ENCODE measurements at places on chromosomes 4 and X.

- no peak for DNase-seq
These were observed 35.2 kb downstream of the STAP1 start for GRCh38 chr4:67593741-67594175.

GRCh38 chr4:183035726-183036415 lies 63.2 kb upstream of the WWC2 start:
- DNase-seq = no peak

- DNase-seq = no peak
These were observed 19.0 kb downstream of the MAB21L2 start for GRCh38 chr4:150600812-150601445.

DNA sequence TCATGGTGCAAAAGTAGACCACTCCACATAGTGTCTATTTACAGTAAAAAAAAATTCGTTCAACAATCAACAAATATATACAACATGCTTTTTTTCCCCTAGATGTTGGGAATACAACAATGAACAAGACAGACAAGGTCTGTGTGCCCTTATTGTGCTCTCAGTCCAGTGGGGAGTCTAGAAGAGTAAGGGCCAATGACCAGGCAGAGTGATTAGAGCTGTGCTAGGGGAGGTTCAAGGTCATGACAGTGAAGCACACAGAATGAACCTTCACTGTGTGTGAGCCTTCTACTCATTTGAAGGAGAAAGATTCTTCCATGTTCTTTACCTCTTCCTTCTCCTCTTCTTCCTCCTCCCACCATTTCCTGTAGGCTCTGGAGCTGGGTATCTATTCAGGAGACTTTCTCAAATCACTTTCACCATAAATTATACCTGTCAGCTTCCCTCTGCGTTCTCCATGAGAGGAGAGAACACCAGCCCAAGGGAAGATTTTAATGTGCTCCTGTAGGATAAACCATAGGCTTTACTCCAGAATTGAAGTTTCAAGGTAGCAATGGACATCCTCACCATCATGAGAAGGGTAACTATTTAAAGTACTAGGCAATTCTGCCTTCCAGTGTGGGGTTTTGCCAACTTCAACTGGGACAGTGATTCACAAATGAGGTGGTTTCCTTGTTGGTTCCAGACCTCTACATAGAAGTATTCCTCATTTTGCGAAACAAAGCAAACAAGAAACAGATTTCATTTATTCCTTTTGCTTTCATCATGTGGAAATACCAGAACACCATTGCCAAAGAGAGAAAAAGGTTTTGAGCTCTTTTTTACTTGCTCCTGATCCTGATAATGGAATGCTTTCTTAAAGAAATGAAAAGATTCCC lies 246.9 kb upstream of the GPC4 start:
- DNase-seq = no peak

GRCh38 chr4:78720204-78720603 lies 55.9 kb upstream of the BMP2K start:
- no peak for DNase-seq

GRCh38 chr4:54719378-54719777 lies 61.6 kb downstream of the KIT start:
- DNase-seq = no peak

- DNase-seq = peak; percentile 43
These were observed 94.8 kb upstream of the PCDH18 start for GRCh38 chr4:137626942-137627738.

- DNase-seq = no peak
These were observed 45.1 kb upstream of the KDR start for GRCh38 chr4:55170462-55170861.

GRCh38 chr4:824461-825062 lies 1.4 kb downstream of the CPLX1 start:
- no peak for DNase-seq

DNA sequence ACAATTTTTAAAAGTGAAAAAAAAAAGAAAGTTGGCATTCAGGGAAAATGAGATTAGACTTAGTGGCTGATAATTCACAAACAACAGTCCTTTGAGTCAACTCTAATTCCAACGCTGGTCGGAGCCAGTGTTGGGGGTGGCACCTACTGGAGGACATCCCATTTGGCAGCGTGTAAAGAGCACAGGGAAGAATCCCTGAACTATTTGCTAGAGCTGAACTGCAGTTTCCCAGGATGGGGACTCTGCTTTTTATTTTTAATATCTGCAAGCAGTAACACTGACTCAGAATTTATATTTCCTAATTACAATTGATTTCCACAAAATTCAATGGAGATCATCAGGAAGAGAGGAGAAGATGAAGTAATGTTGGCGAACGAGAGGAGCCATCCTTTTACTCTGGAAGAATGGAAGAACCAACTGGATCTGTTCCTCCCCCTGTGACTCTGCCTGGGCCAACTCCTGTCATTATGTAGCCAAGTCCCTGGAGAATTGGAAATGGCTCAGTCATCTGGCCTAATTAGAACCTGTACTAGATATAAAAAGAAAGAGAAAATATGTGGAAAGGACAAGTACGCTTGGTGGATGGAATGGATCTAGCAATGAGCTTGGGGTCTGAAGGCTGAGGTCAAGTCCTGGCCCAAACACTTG lies 76.7 kb downstream of the IRF2 start:
- DNase-seq = peak; percentile 5

- no peak for DNase-seq
These were observed 193.8 kb upstream of the RBPJ start for GRCh38 chr4:26126994-26127393.

DNA sequence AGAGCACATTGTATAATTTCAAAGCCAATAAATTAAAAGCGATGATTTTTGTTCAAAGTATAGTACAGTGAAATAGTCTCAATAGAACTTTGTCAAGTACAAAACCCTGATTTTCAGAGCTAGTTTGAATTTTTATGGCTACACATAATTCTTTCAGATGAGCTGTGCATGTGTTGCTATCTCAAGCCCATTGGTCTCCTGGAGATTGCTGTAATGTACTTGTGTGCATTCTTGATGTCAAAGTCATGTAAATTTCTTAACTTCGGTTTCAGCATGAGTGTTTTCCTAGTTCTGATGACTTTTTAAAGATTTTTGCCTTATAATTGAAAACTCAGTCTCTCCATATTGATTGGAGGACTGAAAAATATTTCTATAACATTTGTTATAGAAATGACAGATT lies 200.8 kb downstream of the CEP135 start:
- DNase-seq = no peak

DNA sequence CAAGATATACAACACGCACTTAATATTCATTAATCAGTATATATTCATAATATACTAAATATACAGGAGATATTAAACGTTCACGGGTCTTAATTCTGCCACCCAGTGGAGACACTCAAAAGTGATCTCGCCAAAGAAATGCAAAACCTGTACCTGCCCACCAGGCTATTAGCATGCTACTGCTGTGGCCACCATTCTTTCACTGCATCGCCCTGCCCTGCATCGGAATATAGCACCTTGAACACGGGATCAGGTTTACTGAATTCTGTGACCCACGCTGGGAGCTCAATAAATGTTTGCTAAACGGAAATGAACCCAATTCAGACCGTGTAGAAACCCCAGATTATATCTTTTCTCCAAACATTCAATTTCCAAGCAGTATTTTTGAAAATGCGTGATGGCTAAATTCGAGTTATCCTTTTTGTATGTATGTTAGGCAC lies 840 bp upstream of the CLCN3 start:
- DNase-seq = peak; percentile 38

DNA sequence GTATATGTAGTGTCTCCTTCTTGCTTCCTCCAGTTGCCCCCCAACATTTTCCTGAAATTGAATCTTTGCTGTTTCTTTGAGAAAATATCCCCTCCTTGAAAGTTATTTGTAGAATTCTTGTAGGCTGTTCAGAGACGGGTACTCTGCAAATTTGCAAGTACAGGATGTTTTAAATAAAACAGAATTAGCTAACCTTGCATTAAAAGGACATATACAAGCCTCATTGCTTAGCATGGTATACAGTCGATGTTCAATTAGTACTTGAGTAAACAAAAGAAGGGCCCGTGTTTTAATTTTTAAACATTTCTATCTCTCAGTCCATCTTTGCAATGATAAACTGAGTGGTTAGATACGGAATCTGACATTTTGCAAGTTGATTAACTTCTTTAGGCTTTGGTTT lies 50.8 kb downstream of the RAPGEF2 start:
- no peak for DNase-seq

GRCh38 chr4:186726426-186727168 lies 2.9 kb upstream of the FAT1 start:
- no peak for DNase-seq

GRCh38 chr4:143356493-143356892 lies 19.8 kb downstream of the GAB1 start:
- no peak for DNase-seq

DNA sequence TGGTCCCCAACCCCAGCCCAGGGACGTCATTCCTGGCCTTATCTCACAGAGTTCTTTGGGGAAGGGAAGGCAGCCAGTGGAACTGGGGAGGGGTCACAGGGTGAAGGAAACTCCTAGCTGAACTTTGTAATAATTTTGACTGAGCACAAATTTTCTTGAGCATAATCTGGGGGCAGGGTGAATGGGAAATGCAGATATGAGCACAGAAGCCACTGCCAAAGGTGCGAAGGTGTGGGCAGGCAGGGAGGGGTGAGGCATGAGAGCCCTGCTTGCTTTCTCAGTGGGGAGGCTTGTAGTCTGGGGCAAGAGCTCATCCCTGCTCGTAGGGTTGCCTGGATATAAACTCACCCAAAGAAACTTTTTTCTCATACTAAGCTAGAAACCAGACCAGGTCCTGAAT lies 34.9 kb downstream of the MGAT4D start:
- DNase-seq = no peak

- no peak for DNase-seq
These were observed 63.8 kb downstream of the GPRIN3 start for GRCh38 chr4:89243733-89244252.

DNA sequence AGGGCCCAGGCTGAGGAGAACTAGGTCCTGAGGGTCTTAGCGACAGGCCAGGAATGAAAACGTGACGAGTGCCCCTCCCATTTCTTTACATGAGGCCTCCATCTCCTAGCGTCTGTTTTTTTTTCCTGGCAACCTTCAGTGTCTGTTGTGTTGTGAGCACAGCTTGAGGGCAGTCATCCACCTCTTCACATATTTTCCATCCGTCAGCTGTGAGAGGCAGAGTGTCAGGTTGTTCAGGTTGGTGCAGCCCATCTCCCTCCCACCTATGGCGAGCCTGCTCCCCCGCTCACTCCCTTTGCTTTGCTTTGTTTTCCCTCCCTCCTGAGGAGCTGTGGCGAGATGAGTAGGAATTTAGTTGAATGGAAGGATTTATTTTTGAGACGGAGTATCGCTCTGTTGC lies 51.7 kb upstream of the CHRNA9 start:
- DNase-seq = no peak

GRCh38 chr4:159160242-159160641 lies 57.4 kb downstream of the RAPGEF2 start:
- DNase-seq = no peak

GRCh38 chr4:38180456-38180855 lies 220.3 kb downstream of the PTTG2 start:
- no peak for DNase-seq

GRCh38 chrX:39289827-39290226 lies 488.6 kb downstream of the MID1IP1 start:
- no peak for DNase-seq

- no peak for DNase-seq
These were observed 230.8 kb downstream of the PCDH10 start for GRCh38 chr4:133379681-133380438.

DNA sequence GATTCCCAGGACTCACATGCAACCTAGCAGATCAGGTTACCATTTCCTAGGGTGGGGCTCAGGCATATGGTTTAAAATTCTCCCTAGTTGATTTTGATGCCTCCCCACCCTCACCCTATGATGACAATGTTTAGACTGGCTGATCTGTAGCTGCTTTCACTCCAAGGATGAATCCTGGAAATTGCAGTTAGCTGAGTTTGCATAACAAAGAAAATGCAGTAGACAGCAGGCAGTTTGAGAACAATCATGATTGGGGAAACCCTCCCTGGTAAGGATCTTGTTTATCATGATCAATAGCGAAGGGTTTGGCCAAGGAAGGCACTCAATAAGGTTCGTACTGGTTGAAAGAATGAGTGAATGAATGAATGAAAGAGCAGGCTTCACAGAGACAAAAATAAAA lies 2.1 kb downstream of the ZNF518B start:
- no peak for DNase-seq

DNA sequence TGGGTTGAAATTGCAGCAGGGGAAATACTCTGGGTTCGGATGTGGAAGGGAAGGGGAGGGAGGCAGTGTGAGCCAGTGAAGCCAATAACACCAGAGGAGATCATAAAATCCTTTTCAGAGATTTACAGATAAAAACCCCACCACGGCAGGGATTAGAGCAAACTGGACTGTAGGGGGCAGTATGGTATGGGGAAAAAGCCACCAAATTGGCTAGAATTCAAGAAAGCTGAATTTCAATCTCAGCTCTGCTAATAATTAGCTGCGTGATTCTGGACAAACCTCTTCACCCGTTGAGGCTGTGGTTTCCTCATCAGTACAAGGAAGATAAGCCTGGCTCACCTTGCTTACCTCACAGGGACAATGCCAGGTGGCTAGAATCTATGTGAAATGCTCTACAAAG lies 108.1 kb downstream of the ATG4A start:
- DNase-seq = peak; percentile 36

- DNase-seq = no peak
These were observed 28.1 kb upstream of the FRMPD3 start for GRCh38 chrX:107421337-107421861.

DNA sequence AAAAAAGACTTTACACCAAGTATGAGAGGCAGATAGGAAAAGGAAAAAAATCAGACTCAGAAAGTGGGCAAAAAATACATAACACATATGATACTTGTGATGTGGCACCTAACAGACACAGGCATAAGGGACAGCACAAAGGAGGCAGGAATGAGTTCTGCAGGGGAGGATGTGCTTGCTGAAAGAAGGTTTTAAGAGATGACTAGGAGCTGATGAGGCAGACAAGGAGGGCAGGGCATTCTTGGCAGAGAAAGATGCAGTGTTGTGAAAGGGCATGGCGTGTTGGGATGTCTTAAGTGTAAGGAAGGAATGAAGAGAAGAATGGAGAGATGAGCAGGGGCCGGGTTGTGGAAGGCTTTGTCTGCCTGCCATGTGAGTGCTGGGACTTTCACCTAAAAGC lies 49.7 kb upstream of the TMEM154 start:
- no peak for DNase-seq

DNA sequence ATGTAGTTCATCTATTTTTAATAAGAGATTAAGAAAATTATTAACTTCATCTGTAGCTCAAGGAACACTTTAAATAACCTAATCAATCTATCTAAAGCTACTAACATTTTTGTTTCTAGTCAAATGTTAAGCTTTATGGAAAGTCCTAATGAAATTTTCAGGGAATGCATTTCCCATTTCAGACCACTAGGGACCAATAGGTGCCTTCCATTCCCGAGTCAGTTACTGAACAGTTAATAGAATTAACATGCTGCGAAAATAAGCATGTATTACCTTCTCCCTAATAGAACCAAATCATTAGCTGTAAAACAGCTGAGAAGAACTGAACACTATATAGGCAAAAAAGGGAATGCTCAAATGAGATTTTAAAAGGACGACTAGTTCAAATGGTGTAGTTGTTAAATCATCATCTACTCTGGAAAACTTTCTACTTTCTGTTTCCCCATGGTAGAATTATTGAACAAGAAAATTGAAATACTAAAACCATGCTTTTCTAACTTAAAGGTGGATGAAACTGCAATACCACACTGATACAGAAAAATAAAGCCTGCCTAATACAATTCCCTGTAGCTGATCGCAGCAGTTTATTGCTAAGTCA lies 22.5 kb downstream of the STX18 start:
- DNase-seq = no peak

- DNase-seq = no peak
These were observed 44.9 kb downstream of the RTL3 start for GRCh38 chrX:78614264-78614663.

All from NCI-H2171 treated with DMSO at 0.1 percent for 48 hours (cell line).